ENCODE measurements at places on chromosomes 12 and 14.

GRCh38 chr12:51622564-51622963, 31.5 kb downstream of the SCN8A start:
- DNase-seq, result no peak

DNA sequence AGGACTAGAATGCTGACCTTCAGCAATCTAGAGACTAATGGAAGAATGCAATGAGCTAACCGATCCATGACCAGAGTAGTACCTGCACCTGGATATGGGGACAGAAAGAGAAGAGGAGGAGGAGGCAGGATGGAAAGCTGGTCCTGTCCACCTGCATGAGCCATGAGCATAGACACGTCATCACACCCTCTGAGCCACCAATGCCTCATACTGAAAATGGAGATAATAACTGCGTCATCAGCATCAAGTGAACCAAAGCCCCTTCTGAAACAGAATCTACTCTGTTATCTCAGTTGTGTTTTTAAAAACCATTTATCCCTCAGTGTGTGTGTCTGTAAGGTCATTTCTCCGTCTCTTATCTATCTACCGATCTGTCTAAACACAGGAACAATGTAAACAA, 327.0 kb downstream of the BCL11B start:
- DNase-seq, result no peak

DNA sequence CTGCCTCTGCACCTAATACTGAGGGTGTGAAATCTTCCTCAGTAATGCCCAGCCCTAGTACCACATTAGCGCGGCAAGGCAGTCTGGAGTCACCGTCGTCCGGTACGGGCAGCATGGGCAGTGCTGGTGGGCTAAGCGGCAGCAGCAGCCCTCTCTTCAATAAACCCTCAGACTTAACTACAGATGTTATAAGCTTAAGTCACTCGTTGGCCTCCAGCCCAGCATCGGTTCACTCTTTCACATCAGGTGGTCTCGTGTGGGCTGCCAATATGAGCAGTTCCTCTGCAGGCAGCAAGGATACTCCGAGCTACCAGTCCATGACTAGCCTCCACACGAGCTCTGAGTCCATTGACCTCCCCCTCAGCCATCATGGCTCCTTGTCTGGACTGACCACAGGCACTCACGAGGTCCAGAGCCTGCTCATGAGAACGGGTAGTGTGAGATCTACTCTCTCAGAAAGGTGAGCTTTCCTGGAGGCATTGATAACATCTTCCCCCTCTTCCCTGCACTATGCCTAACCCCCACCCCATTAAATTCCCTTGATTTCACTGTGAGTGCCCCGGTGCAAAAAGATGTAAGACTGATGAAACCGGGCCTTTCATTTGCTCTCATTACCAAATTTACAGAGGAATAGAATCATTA, 291.4 kb downstream of the NAV3 start:
- DNase-seq, result no peak

- no peak for DNase-seq
Measured at GRCh38 chr12:11693067-11693466, 43.6 kb downstream of the ETV6 start.

DNA sequence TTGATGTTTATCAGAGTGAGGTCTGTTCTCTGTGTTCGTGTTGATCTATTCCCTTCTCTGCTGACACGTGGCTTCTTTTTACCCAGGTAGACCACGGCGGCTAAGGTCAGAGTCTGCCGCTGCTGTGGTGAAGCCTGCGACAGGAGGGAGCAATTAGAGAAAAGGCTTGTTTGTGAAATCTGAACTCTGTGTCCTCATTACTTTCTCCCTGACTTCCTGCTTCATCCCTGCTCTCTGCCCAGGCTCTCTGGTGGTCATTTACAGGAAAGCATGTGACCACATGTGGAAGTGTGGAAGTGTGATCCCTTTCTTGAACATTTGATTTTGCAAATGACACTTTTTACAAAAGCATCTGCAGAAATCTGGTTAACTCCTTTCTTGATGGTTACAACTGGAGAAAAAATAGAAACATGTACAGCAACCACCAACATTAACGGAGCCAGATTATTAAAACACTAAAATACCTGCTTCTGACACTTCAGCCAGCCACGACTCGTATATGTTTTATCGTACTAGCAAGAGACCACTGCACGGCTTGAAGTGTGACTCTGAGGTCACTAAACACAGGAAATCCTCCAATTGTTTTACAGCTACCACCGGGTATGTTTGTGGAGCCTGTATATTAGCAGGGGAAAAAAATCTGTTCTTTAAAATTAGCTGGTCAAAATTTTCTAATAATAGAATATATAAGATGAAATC, 388.6 kb upstream of the TMPO start:
- no peak for DNase-seq

- DNase-seq, result no peak
Measured at GRCh38 chr14:103521951-103522563, 573 bp downstream of the CKB start.

GRCh38 chr12:58701536-58701935, 218.8 kb downstream of the LRIG3 start:
- DNase-seq, result no peak

DNA sequence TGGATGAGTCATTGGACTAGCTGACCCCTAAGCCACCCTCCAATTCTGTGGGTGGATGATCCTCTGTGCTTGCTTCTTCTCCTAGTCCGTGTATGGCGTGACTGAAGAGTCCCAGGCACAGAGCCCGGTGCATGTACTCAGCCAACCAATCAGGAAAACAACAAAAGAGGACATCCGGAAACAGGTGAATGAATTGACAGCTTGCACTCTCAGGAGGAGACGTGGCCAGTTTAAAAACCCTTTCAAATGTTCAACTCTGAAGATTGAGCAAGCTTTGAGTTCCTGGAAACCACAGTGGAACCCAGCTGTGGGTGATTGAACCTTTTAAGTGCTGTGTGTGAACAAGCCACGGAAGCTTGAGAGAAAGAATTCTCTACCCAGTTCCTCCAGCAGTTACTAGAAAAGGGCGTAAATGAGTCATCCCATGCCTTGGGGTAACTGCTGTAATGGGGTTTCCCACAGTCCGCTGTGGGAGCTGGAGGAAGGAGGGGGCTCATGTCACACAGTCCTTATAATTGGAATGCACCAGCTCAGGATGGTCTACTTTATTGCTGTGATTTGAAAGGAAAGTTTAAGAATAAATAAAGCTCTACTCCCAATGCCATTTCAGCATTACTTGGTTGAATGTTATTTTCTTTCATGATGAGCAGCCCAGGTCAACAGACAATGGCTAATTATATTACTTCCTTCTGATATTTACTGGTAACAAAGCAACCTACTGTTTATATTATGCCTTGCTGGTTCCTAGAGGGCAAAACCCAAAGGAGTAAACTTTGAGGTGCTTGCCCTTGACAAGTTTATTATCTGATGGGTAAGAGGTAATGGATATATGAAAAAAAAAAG, 417.0 kb downstream of the DPF3 start:
- peak; percentile 26 for DNase-seq

- no peak for DNase-seq
Measured at GRCh38 chr12:57216921-57217879, 606 bp downstream of the NXPH4 start.

Measured in activated CD8-positive, alpha-beta memory T cell treated with anti-CD3 and anti-CD28 coated beads for 4 hours (primary cell).